Muscle of back (tissue), 13 donors: ENCODE measurements at places on chromosomes 4 and X.

DNA sequence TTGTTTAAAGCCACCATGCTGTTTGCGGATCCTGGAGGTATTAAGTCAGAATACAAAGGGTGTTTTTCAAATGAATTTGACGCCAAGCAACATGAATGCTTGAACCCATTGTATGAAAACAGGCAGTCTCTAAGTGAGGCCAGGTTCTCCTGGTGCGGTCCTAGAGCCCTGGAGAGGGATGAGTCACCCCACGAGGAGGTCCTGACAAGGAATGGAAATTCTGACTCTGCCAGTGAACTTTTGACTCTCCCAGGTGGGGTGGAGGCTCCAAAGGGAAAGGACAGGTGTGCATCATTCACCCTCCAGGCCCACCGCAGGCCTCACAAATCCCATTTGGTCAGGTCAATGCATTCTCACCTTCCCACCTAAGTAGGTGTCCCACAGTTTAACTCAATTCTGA lies 1.5 kb downstream of the TRIM2 start:
- DNase-seq: peak; percentile 24

DNA sequence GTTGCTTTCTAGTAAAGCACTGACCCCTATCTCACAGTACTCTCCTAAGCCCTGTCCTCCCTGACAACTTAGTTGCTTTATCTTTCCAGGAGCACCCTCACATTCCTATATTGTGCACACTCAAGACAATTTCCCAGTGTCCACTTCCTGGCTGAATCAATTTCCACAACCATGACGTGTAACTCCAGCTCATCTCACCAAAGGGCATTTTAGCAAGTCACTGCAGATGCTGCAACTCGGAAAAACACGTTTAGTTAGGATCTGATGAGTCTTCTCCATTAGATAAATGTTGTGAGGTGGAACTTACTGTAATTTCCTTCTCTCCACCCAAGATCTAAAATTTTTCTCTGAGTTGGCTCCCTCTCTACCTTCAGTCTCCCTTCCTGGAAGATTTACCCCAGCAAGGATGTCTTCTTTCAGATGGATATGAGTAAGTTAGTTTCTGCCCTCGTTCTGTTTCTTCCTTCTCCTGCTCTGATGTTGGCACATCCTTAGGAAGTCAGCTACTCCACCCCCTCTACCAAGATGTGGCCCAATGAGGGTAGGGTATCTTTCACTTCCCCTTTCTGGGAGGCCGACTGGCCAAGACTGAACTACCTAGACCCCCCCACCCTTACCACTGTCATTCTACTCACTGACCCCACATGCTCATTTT lies 28.8 kb upstream of the IL13RA1 start:
- DNase-seq: no peak

- no peak for DNase-seq
Measured at GRCh38 chrX:153588021-153588781, 10.7 kb downstream of the CCNQ start.

- DNase-seq: no peak
Measured at GRCh38 chr4:144647590-144647989, 1.6 kb downstream of the HHIP start.

- DNase-seq: peak; percentile 16
Measured at GRCh38 chrX:109199726-109200125, 282.2 kb downstream of the GUCY2F start.

GRCh38 chrX:140229191-140229590 lies 263.9 kb upstream of the CXorf66 start:
- no peak for DNase-seq

GRCh38 chrX:54045563-54046228 lies 1.4 kb upstream of the PHF8 start:
- DNase-seq: no peak

DNA sequence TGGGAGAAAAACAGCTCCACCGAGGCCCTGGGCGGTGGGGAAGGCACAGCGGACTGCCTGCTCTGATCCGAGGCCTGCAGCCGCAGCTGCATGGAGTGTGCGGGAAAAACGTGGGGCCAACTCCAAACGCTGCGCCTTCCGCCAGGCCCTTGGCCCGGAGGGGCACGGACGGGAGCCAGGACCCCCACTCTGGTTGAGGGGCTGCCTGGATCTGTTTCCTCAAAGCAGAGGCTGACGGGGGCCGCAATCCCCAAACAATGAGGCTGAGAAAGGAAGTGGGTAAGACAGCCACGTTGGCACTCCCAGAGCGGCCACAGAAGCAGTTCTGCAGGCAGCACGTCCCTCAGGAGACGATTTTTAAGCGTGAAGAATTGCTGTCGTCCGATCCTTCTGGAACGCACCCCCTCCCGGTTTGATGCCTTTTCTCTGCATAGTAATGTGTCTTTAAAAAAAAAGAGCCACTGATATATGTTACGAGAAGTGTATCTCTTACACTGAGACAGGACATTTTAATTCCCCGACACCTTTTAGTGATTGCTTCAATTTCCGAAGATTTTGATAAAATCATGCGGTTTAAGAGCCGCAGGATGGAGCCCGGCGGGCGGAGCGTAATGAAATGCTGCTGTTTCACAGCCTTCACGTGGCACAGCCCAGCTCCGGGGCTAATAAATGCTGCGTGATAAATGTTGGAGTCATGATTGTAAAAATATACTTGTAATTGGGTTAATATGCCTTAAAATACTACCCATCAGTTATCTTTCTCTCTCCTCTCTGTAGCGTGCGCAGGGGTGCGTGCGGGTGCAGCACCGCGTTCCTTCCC lies 85.7 kb downstream of the FAM53A start:
- DNase-seq: no peak

DNA sequence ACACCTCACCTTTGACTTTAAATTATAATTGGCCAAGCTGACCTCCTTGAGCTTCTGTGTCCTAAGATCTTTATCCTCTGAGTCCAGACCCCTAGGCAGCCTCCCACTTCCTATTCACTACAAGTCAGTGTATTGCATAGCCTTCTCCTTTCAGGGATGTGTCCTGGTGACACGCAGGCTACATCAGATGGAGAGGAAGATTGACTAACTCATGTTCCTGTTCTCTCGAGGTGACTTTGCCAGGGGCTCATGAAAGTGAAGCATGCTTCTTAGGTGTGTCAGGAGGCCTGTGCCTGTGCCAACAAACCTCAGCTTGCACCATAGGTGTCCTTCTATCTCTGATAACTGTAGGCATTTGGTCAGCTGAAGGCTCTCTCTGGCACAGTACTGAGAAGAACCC lies 195.7 kb upstream of the HS3ST1 start:
- DNase-seq: no peak

GRCh38 chr4:105329081-105329480 lies 144.8 kb downstream of the PPA2 start:
- no peak for DNase-seq

- DNase-seq: peak; percentile 59
Measured at GRCh38 chr4:29734343-29735213, 985.6 kb upstream of the PCDH7 start.

GRCh38 chr4:183384983-183385382 lies 59.5 kb upstream of the CDKN2AIP start:
- DNase-seq: no peak

- DNase-seq: no peak
Measured at GRCh38 chrX:6679988-6680387, 145.1 kb upstream of the VCX3A start.

DNA sequence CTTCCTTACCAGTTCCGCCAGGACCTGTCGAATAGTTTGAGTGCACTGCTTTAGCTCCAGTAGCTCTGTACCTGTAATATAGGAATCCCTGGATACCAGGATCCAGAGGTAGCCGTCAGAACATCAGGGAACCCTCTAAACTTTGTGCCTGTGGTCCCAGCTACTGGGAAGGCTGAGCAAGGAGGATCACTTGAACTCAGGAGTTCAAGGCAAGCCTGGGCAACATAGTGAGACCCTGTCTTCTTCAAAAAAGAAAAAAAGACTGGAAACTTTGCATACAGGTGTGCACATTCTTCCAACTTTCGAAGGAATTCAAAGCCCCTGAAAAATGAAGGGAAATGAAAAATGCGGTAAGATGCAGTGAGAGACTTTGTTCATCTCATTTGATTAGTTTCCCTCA lies 32.6 kb upstream of the FAM193A start:
- no peak for DNase-seq

DNA sequence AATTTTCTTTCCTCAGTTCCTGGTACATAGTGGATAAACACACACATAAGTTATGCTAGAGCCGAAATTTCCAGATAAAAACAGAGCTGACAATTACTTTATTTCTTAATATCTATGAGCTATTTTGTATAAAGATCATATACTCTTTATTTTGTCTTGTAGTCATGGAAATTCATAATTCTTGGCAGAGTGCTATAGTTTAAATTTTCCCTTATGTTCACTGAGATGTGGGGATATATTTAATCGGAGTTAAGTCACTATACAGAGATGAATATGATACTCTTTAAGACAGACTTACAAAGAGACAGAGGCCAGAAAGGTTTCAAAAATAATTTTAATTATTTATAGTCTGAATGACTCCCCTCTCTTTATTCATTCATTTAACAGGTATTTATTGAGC lies 89.7 kb downstream of the PPEF1 start:
- DNase-seq: no peak

DNA sequence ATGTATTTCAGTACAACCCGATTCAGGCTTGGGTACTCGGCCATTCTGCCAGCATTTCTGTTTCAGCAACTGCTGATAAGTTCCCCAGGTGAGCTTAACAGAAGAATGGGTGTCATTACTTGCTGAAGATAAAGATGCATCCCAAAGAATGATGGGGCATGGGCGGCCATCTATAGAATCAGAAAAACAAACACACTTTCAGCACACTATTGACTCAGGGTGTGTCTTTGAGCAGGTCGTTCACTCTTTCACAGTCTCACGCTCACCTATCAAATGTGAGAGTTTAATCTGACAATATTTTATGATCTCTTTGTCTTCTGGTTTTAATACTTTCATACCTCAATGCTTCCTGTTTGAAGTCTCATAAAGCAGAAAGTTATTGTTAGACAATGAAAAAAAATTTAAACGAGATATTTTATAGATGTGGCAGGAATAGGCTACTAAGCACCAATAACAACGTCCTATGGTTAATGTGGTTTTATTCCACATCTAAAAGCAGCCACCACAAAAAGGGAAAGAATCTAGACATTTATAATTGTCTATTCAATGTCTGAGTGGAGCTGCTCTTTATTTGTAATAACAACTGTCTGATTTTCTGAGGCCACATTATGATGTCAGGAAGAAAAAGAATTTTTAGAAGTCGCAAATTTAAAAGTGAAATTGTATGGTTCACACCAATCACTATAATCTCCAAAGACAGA lies 17.0 kb downstream of the GASK1B start:
- DNase-seq: no peak

DNA sequence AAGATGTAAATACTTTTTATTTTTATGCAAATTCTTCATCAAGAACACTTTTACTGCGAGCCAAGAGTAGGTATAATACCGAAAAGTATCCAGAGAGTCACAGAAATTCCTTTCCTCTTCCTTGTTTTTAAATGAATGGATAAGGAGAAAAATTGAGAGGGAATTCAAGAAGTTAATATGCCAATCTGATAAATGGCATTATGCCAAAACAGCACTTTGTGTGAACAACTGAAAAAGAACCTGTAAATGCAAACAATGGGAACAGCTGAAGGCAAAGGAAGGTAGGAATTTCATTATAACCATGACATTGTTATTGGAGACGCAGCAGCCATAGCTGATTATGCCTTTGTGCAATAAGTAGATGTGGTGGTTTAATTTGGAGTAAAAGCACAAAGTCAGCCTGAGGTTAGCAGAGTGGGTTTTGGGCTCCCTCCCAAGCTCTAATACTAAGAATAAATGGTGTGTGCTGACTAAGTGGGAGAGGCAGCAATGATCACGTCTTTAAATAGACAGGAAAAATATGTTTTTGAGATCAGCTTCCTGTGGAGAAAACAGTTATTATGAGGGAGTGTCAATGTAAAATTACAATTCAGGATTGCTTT lies 209.8 kb upstream of the NDST4 start:
- no peak for DNase-seq

DNA sequence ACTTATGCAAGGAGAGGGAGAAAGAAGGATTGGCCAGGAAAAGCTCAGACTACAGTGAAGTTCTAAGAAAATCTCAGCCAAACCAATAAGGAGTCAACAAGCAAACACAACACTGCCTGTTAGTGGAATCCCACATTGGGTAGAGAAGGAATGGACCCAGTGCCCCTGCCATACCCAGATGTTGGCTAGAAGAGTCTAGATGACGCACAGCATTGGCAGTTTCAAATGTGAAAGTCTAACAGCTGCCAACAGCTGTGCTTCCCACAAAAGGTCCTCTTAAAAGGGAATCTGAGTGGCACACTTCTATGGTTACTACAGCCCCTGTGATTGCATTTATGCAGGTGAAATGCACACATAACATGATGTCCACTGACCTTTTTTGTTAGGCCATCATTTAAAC lies 37.2 kb upstream of the CPEB2 start:
- DNase-seq: peak; percentile 2

GRCh38 chr4:85569730-85570299 lies 94.9 kb downstream of the ARHGAP24 start:
- DNase-seq: no peak

DNA sequence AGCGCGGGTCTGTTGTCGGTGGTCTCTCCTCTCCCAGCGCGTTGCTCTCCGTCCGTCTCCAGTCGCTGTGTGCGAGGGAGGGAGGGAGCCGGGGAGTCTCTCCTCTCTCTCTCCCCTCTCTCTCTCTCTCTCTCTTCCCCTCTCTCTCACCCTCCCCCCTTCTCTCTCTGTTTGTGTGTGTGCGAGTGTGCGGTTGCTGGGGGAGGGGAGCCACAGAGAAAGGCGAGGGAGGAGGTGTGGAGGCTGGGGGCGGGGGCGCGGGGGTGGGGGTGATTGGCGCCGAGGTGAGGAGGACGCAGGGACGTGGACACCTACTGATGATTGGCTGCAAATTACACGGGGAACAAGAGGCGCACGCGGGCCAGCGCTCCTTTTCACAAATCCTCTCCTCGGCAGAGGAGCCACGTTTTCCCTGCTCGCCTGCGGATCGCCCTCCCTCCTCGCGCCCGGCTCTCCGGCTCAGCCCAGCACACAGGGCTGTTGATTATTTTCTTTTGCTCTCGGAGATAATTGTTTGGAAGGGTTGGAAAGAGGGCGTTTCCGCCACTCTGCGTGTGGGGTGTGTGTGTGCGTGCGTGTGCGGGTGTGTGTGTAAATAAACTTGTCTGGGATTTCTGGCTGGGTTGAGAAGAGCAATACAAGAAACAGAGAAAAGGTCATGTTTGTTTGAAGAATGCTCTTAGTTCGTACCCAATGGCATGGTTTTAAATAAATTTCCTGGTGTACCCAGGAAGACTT lies at the start of gene CXXC4:
Gene CXXC4, minus strand, starts transcription at position 73 of the 738 bp plus-strand sequence. CDS start 3,092 bp downstream, outside the sequence.
- DNase-seq: peak; percentile 77

- no peak for DNase-seq
Measured at GRCh38 chrX:119417842-119418241, 18.7 kb downstream of the SLC25A43 start.

DNA sequence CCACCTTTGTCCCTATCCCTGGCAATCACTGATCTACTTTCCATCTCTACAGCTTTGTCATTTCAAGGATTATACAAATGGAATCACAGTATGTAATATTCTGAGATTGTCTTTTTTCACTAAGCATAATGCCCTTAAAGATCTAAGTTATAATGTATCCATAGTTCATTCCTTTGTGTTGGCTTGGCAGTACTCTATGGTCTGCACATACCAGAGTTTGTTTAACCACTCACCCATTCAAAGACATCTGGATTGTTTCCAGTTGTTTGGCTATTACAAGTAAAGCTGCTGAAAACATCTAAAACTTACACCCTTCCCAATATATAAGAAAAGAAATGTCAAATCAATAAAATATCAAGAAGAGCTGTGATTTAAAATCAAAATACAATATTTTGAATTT lies 26.0 kb upstream of the AWAT1 start:
- no peak for DNase-seq

GRCh38 chr4:160020804-160021203 lies 917.9 kb downstream of the RAPGEF2 start:
- DNase-seq: no peak

- no peak for DNase-seq
Measured at GRCh38 chrX:8364369-8365141, 100.1 kb upstream of the VCX3B start.
